ENCODE measurements at places on chromosomes 5 and 9.

DNA sequence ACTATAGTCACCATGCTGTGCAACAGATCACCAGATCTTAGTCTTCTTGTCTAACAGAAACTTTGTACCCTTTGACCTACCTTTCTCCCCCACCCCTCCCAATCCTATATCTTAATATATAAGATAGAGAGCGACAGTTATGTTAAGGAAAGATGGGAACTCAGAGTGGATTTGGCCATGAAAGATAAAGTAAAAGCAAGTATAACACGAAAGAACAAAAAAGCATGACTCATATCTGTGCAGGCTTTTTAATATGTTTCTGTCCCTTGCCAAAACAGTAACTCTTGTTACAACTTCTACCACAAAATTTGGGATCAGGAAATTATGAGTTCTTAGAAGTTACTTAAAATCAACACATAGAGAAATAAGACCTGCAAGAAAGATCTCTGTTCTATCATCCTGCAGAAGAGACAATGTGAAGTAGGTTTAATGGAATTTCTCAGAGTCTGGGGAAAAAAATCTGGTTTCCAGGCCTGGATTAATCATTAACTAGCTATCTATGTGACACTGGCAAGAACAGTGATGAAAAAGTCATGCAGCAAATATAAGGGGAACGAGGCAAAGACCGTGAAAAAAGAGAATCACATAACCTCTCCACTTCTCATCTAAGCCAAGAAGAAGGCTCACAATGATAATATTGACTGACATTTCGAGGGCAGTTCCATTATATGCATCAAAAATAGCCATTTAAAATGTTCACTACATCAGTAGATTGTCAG lies 18.6 kb downstream of the BAAT start:
- no peak for DNase-seq
- H3K4me3 ChIP-seq, result no peak overlapping the region
- no peaks in the 10 kb centered on the region for H3K36me3 ChIP-seq
- no peaks in the 10 kb centered on the region for H3K27me3 ChIP-seq

DNA sequence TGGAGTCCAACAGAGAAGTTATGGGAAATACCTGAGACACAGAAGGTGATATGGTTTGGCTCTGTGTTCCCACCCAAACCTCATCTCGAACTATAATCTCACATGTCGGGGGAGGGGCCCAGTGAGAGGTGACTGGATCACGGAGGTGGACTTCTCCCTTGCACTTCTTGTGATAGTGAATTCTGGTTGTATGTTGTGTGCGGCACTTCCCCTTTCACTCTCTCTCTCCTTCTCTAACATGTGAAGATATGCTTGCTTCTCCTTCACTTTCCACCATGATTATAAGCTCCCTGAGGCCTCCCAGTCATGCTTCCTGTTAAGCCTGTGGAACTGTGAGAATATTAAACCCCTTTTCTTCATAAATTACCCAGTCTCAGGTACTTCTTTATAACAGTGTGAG lies 96.1 kb downstream of the TMEM232 start:
- H3K4me3 ChIP-seq, result no peak overlapping the region
- DNase-seq, result no peak
- H3K27ac ChIP-seq, result no peak overlapping the region
- H3K27me3 ChIP-seq, result no peaks in the 10 kb centered on the region
- H3K4me1 ChIP-seq, result no peaks in the 10 kb centered on the region

GRCh38 chr5:72177538-72177937 lies 70.3 kb downstream of the MAP1B start:
- H3K27ac ChIP-seq, result no peak overlapping the region
- H3K27me3 ChIP-seq, result peaks cover 20% of the 10 kb centered on the region
- H3K36me3 ChIP-seq, result no peaks in the 10 kb centered on the region
- no peak overlapping the region for H3K4me3 ChIP-seq
- H3K4me1 ChIP-seq, result no peaks in the 10 kb centered on the region
- no peak for DNase-seq

GRCh38 chr5:43680286-43680685 lies 77.3 kb downstream of the NNT start:
- no peak overlapping the region for H3K27ac ChIP-seq
- no peaks in the 10 kb centered on the region for H3K4me1 ChIP-seq
- H3K27me3 ChIP-seq, result no peaks in the 10 kb centered on the region
- H3K4me3 ChIP-seq, result no peak overlapping the region

GRCh38 chr5:124724357-124725039 lies 21.9 kb downstream of the ZNF608 start:
- peak overlapping the region; percentile 71 for H3K27ac ChIP-seq
- H3K4me1 ChIP-seq, result peaks cover 10% of the 10 kb centered on the region
- no peaks in the 10 kb centered on the region for H3K27me3 ChIP-seq
- H3K4me3 ChIP-seq, result peak overlapping the region; percentile 19
- no peaks in the 10 kb centered on the region for H3K36me3 ChIP-seq

DNA sequence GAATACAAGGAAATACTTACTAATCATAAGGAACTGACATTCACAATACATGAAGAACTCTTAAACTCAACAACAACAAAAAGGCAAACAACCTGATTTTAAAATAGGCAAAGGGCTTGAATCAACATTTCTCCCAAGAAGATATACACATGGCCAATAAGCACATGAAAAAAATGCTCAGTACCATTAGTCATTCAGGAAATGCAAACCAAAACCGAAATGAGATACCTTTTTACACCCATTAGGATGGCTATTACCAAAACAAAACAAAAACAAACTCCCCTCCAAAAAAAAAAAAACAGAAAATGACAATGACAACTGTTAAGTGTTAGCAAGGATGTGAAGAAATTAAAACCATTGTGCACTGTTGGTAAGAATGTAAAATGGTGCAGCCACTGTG lies 104.1 kb upstream of the ZNF462 start:
- DNase-seq, result no peak
- H3K27ac ChIP-seq, result no peak overlapping the region
- H3K27me3 ChIP-seq, result no peaks in the 10 kb centered on the region
- H3K4me3 ChIP-seq, result no peak overlapping the region

DNA sequence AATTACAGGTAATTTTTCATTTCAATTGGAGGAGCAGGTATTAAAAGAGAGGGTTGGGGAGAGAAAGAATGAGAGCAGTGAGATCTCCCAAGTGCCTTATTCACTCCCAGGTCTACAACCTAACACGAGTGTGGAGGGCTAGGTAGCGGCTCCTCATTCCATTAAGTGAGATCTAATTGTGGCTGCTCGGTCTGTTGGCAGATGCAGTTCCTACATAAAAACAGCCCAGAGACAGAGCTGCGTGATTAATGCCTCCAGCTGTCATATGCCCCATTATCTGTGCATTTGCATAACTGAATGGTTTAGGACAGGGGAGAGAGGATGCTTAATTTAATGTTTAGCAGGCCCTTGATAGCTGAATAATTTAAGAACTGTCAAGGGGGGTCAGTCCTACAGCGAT lies 100.5 kb downstream of the PSAT1 start:
- H3K4me3 ChIP-seq, result no peak overlapping the region
- DNase-seq, result no peak
- no peak overlapping the region for H3K27ac ChIP-seq
- no peaks in the 10 kb centered on the region for H3K36me3 ChIP-seq
- H3K4me1 ChIP-seq, result no peaks in the 10 kb centered on the region

DNA sequence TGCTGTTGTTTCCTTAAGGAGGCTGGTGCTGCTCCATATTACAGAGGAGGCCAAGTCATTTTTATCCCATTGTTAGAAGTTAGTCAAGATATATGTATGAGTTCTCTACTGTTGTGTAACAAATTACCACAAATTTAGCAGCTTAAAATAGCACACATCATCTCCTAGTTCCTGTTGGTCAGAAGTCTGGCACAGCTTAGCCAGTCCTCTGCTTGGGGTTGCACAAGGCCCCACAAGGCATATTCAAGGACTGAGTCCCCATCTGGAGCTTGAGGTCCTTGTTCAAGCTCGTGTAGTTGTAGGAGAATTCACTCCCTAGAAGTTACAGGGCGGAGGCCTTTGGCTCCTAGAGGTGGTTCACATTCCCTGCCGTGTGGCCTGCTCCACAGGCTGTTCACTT lies 14.7 kb downstream of the MTAP start:
- no peak overlapping the region for H3K4me3 ChIP-seq
- no peak overlapping the region for H3K27ac ChIP-seq
- DNase-seq, result no peak
- no peaks in the 10 kb centered on the region for H3K27me3 ChIP-seq

- H3K27ac ChIP-seq, result no peak overlapping the region
- no peak overlapping the region for H3K4me3 ChIP-seq
- H3K36me3 ChIP-seq, result no peaks in the 10 kb centered on the region
- DNase-seq, result no peak
- no peaks in the 10 kb centered on the region for H3K27me3 ChIP-seq
- H3K4me1 ChIP-seq, result no peaks in the 10 kb centered on the region
Observed at GRCh38 chr5:114782869-114783268, 386.8 kb downstream of the TRIM36 start.

GRCh38 chr9:19378164-19378563 lies 1.9 kb downstream of the RPS6 start:
- H3K4me1 ChIP-seq, result peaks cover 39% of the 10 kb centered on the region
- no peaks in the 10 kb centered on the region for H3K27me3 ChIP-seq
- H3K36me3 ChIP-seq, result peaks cover 64% of the 10 kb centered on the region
- no peak for DNase-seq
- H3K27ac ChIP-seq, result no peak overlapping the region

DNA sequence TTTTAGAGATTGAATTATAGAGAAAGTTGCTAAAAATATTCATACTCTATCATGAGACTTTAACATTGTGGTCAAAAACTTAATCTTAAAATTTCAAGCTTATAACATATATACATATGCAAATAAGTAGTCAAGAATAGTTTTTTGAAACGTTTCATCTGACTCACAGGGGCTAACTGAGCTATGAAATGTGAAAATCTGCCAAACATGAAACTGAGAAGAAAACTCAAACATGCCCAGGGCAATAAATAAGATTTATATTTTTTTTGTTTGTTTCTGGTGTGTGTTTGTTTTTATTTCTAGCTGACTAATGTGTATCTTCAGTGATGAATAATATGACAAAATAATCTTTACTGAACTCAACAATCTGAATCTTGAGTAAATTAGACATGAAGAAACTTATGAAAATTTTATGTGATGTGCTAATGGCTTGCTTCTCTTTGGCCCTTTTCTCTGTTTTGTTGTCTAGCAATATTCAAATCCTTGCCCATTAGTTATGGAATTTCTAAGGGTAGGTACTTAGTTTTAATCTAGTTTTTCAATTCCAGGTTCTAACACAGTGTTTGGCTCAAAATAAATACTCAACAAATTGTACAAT lies 99.9 kb downstream of the FAM174A start:
- H3K27me3 ChIP-seq, result no peaks in the 10 kb centered on the region
- H3K4me1 ChIP-seq, result no peaks in the 10 kb centered on the region
- no peak overlapping the region for H3K27ac ChIP-seq
- no peak overlapping the region for H3K4me3 ChIP-seq
- H3K36me3 ChIP-seq, result no peaks in the 10 kb centered on the region
- DNase-seq, result no peak

DNA sequence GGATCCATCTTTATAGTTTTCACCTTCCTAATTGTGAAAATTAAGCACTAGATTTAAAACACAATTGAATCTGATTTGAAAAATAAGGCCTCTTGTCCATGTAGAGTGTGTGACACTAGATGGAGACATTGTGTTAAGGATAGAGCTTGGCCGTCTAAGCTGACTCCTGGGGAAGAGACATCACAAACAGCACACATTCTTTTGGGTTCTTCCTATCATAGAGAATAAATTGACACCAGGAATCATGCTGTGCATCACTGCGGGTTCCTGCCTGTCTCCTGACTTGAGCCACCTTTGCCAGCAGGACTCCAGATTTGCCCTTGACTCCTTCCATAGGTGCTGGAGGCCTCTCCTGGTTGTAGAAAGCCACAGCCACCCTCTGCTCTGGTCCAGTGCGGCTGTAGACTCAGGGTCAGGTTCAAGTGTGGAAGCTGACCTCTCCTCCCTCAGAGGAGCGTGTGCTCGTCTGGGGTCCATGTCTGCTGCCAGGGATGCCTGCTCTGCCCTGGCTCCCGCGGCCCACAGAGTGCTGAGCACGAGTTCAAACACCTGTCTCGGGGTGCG lies 11.2 kb downstream of the ROPN1L start:
- H3K4me3 ChIP-seq, result no peak overlapping the region
- peaks cover 12% of the 10 kb centered on the region for H3K4me1 ChIP-seq
- peak; percentile 49 for DNase-seq
- peak overlapping the region; percentile 46 for H3K27ac ChIP-seq

- H3K27me3 ChIP-seq, result no peaks in the 10 kb centered on the region
- DNase-seq, result no peak
- H3K4me1 ChIP-seq, result no peaks in the 10 kb centered on the region
Observed at GRCh38 chr5:138533973-138534941, 8.8 kb downstream of the ETF1 start.

GRCh38 chr5:79133657-79134451 lies 22.2 kb downstream of the BHMT start:
- H3K27me3 ChIP-seq, result no peaks in the 10 kb centered on the region
- peak; percentile 82 for DNase-seq
- H3K4me3 ChIP-seq, result peak overlapping the region; percentile 48
- no peaks in the 10 kb centered on the region for H3K36me3 ChIP-seq

GRCh38 chr5:171705036-171705435 lies 80.6 kb upstream of the SMIM23 start:
- no peak overlapping the region for H3K27ac ChIP-seq
- DNase-seq, result no peak
- no peaks in the 10 kb centered on the region for H3K4me1 ChIP-seq
- H3K36me3 ChIP-seq, result no peaks in the 10 kb centered on the region
- no peak overlapping the region for H3K4me3 ChIP-seq
- H3K27me3 ChIP-seq, result peaks cover 3% of the 10 kb centered on the region

DNA sequence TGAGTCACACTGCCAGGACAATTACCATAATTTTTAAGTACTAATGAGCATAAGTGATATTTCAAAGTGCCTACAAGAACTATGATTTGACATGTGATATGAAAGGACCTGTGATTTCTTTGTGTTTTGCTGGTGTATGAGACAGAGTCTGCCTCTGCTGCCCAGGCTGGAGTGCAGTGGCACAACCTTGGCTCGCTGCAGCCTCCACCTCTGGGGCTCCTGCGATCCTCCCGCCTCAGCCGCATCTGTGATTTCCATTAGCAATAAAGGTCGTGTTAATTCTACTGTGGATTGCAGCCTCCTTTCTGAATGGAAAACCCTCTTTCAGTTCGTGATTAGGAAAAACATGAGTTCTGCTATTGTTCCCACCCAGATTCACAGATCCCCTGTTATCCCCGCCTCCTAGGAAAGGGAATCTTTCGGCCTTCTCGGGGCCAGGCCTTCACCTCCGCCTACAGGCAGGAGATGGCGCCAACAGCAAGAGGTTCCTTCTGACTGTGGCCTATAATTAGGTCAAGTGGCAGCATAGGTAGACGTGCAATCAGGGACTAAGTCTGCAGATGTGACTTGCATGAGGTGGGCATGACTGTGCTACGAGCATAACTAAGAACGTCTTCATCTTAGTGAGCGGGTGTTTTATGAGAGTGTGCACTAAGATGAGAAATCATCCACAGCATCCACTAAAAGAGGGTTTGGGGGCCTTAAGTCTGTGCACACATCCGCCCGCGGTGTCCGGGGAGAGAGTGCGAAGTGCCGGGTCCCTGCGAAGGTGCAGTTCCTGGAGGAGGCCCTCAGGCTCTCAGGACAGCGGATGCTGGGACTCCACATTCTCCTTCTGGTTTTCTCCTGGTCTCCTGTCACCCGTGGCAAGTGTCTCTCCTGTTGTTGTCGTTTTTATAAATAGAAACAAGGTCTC lies 23.1 kb downstream of the TRIM7 start:
- H3K4me1 ChIP-seq, result peaks cover 16% of the 10 kb centered on the region
- H3K36me3 ChIP-seq, result no peaks in the 10 kb centered on the region
- no peaks in the 10 kb centered on the region for H3K27me3 ChIP-seq
- no peak overlapping the region for H3K27ac ChIP-seq
- DNase-seq, result peak; percentile 55
